ENCODE measurements at places on chromosomes 1 and 21. TPM values are rescaled to one million over a fixed set of nuclear protein-coding genes. Genes with fewer than 3 reads are reported as not detected.

DNA sequence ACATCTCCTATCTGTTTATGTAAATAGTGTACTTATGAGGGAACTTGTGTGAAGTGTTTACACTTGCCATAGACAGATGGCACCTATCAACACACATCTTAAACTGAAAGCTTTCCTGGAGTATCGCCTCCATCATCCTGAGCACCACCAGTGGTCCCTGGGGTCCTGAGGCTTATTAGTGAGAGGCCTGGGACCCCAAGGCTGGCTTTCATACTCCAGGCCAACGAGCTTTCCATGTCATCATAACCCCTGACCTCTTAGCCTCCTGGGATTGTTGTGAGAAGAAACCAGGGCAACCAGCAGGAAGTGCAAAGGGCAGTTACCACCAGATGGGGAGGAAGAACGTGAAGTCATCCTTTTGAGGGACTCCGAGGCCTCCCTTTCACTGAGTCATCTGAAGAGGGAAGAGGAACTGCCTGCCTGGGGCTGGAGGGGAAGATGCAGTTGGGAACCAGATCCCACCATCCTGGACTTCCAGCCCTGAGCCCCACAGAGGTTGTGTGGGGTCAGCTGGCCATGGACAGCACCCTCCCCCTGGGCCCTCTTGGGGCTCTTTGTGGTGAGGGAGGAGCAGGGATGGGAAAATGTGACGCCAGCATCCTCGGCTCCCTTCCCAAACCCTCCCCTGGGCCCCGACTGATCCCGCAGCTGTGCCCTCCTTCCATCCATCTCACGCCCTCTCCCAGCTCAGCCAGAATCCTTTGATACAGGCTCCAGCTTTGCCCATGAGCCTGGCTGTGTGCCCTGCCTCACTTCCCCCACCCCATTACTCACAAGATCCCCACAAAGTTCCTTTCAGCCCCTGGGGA, 5.8 kb downstream of the INKA2 start:
- DNase-seq: no peak

The APCS gene
- not detected for total RNA-seq

- DNase-seq: no peak
Measured at GRCh38 chr1:27010226-27010994, 2.2 kb downstream of the TENT5B start.

The MCOLN2 gene
- total RNA-seq: 16.8 TPM

The CLCNKB gene
- total RNA-seq: not detected

DNA sequence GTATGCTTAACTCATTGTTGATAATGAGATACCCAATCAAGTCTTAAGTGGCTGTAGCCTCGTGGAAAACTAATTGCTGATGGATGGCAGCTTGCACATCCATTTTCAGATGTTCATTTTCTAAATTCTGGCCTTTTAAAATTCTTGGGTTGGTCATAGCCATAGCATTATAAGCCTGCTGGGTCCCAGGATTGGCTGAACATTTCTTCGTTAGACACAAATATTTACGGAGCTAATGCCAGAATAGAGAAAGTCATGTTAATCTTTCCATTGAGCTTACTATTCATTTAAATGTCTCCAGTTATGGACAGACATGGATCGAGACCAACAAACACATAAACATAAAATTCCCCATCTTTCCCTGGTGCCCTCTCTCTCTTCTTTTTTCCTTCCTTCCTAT, 32.5 kb downstream of the CENPF start:
- no peak for DNase-seq

The LCE1A gene
- not detected for total RNA-seq

The ERICH3 gene
- not detected for total RNA-seq
